ENCODE measurements at places on chromosomes 16 and 17. TPM values are rescaled to one million over a fixed set of nuclear protein-coding genes. Genes with fewer than 3 reads are reported as not detected.
A peak's percentile ranks its signal among the peaks of the same experiment; 100 is the strongest.

- DNase-seq, result peak; percentile 80
Measured at GRCh38 chr16:50313596-50314478, 47.5 kb downstream of the ADCY7 start.

DNA sequence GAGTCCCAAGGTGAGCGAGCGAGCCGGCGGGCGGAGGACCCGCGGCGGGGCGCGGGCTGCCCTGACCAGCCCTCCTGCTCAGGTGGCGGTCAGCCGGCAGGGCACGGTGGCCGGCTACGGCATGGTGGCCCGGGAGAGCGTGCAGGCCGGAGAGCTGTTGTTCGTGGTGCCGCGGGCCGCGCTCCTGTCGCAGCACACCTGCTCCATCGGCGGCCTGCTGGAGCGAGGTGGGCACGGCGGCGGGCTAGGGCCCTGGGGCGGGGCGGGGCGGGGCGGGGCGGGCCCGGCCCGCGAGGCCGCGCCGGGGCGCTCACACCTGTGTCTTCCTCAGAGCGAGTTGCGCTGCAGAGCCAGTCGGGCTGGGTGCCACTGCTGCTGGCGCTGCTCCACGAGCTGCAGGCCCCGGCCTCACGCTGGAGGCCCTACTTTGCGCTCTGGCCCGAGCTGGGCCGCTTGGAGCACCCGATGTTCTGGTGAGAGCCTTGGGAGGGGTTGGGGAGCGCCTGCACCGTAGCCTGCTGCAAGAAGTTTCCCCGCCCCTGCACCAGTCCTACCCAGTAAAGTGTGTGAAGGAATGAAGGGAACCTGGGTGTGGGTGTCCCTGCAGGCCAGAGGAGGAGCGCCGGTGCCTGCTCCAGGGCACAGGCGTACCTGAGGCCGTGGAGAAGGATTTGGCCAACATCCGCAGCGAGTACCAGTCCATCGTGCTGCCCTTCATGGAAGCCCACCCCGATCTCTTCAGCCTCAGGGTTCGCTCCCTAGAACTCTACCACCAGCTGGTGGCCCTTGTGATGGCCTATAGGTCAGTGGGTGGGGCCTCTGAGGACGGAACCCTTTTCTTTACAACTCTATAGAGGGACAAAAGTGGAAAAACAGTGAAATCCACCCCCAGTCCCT, 802 bp downstream of the SETD6 start:
- DNase-seq, result peak; percentile 61

- no peak for DNase-seq
Measured at GRCh38 chr17:32955155-32955554, 27.2 kb downstream of the TMEM98 start.

GRCh38 chr17:49979748-49980479, 10.9 kb downstream of the DLX4 start:
- DNase-seq, result no peak

Gene HS3ST2
- 4.8 TPM for total RNA-seq

DNA sequence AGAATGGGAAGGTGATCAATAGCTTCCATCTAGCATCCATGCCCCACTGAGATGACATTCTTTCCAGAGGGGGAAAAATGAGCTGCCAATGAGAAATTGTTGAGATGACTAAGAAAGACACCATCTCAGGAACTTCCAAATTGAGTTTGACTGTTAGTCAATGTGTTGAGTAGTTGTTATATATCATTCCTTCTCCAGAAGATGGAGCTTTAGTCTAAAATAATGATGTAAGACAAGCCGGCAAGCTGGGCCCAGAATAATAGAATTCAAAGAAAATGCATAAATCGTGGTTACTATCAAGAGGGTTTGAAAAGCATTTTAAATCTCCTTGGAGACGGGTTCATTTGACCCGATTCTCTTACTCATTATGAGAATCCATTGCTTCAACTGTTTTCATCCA, 71.0 kb upstream of the ATF7IP2 start:
- no peak for DNase-seq

- peak; percentile 40 for DNase-seq
Measured at GRCh38 chr17:40064971-40065768, 2.4 kb downstream of the THRA start.

Gene SRSF1
- 159 TPM for total RNA-seq

Gene ZNF75A
- 32.4 TPM for total RNA-seq

- DNase-seq, result no peak
Measured at GRCh38 chr17:63364387-63364786, 81.7 kb downstream of the CYB561 start.

- DNase-seq, result no peak
Measured at GRCh38 chr16:59463776-59464175, 729.7 kb upstream of the GOT2 start.

Gene CES5A
- not detected for total RNA-seq

Gene CAPNS2
- 2.0 TPM for total RNA-seq

- DNase-seq, result no peak
Measured at GRCh38 chr17:64328859-64329531, 61.7 kb downstream of the PECAM1 start.

Gene ODAD4
- total RNA-seq, result 5.4 TPM

DNA sequence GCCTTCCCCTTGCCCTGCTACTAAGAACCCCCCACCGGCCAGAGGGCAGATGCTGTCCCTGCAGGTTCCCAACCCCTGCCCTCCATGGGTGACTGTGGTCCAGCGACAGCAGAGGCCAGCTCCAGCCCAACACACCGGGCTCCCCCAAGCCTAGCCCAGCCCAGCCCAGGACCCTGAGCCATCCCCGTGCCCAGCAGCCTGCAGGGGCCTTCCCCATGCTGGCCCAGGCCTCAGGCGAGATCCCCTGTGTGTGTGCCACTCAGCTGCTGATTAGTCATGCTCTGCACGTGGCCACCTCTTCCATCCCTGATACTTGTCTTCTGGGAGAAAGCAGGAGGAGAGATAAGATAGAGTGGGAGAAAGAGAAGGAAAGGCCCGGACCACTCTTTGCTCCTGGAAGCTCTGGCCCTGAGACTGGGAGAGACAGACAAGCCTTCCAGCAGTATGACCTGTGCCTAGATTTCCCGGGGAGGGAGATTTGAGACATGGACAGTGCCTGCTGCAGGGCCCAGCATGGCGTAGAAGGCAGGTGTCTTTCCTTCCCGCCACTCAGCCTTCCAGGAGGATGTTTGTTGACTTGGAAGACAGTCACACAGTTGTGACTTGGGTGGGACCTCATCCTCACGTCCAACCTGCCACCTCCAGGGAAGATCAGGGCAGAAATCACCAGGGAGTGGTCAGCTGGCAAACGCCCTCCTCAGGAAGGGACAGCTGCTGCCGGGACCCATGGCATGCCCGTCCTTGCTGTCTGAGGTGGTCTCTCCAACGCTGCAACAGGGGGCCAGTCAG, 41.3 kb upstream of the RASD1 start:
- DNase-seq, result no peak

DNA sequence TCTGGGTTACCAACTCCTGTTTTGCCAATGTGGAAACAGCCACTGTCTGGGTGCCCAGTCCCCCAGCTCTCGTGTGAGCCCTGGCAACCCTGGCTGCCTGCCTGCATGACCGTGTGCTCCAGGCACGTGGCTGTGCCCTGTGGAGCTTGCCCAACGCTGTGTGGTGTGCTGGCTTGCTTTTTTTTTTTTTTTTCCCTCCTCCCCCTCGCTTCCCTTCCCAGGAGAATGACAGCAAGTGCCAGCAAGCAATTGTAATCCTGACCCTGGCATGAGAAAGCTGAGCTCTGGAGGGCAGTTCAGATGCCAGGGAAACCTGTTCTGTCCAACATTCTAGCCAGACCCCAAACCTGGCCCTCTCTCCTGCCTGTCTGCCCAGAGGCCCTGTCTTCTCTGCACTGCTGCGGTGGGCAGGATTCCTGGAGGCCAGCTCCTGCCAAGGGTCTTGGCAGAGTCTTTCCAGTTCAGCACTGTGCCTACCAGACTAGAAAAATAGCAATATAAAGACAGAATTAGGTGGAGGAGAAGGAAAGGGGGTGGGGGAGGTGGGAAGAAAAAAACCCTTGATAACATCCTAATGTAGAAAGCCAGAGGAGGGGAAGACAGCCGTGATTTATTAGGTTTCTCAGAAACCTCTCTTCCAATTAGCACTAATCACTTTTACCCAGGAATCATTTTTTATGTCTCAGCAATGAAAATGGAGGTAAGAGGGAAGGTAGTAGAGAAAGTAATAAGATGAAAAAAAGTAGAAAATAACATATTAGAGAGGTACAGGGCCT, 9.0 kb downstream of the HLF start:
- peak; percentile 86 for DNase-seq

DNA sequence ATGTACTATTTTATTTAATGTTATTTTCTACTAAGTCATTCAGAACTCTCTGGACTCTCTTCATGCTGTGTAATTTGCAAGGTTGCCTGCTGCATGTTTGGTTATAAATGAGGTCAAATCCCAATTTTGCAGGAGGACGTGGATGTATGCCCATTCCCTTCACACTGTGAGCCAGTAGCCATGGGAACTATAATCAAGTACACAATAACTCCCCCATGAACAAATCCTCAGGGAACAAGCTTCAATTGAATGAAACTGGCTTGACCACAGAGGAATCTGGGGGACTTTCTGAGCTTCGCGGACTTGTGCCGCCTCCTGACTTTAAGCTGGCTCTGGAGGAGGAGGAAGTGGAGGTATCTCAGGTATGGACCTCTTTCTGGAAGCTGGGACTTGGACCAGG, 14.6 kb upstream of the KCTD13 start:
- no peak for DNase-seq

DNA sequence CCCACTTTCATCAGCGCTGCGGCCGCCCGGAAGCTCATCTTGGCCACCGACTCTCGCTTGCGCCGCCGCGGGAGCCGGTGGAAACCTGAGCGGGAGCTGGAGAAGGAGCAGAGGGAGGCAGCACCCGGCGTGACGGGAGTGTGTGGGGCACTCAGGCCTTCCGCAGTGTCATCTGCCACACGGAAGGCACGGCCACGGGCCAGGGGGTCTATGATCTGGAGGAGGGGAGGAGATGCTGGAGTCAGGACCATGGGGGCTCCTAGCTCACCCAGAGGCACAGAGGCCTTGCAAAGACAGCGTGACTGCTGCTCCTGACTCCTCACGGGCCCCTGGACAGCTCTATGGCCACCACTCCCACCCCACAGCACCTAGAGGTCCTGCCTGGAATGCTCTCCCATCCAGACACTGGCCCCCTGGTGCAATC, 9.4 kb downstream of the SNRNP25 start:
- no peak for DNase-seq

Gene RABEP2
- 18.8 TPM for total RNA-seq

Gene MT1M
- 29.8 TPM for total RNA-seq

DNA sequence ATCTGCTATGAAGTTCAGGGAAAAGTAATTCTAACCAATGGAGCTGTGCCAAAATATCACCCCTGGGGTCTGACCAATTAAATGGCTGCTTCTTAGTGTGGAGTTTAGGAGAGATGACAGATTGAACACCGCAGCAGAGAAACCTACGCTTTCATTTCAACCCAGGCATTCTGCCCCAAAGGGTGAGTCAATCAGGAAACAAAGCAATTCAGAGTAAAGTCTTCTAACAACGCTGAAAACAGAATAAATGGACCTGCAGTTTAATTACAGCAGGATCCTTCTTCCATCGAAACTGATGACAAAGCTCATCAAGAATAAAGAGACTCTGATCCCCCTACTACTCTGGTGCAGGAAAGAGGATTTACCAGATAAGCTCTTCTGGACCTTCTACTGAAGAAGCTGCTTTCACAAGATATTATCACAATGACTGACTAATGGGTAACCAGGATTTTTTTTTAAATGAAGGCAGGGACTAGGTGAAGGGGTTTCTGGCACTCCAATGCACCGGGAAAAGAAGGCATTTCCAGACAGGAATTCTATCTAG, 16.7 kb downstream of the RFFL start:
- DNase-seq, result no peak

- peak; percentile 66 for DNase-seq
Measured at GRCh38 chr17:56172517-56172982, 19.3 kb downstream of the ANKFN1 start.

Gene TMEM204
- total RNA-seq, result 63.1 TPM

Gene CCL3
- total RNA-seq, result 8.5 TPM

Gene FOXF1
- 31.2 TPM for total RNA-seq

DNA sequence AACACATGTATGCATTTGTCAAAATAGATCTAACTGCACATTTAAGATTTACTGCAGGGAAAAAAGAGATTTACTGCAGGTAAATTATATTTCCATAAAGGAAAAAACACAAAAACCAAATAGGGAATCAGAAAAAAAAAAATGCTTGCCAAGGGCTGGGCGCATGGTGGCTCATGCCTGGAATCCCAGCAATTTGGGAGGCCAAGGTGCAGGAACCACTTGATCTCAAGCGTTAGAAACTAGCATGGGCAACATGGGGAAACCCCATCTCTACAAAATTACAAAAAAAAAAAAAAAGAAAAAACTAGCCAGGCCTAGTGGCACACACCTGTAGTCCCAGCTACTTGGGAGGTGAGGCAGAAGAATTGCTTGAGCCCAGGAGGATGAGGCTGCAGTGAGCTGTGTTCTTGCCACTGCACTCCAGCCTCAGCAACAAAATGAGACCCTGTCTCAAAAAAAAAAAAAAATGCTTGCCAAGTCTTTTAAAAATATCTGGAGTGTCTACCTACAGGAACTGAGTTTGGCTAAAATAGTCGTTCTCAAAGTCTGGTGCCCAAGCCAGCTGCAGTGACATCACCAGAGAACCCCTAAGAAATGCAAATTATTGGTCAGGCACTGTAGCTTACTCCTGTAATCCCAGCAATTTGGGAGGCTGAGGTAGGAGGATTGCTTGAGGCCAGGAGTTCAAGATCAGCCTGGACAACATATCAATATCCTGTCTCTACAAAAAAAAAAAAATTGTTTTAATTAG, 17.5 kb downstream of the TRIM25 start:
- no peak for DNase-seq

- DNase-seq, result no peak
Measured at GRCh38 chr17:67644061-67644460, 73.7 kb upstream of the NOL11 start.

DNA sequence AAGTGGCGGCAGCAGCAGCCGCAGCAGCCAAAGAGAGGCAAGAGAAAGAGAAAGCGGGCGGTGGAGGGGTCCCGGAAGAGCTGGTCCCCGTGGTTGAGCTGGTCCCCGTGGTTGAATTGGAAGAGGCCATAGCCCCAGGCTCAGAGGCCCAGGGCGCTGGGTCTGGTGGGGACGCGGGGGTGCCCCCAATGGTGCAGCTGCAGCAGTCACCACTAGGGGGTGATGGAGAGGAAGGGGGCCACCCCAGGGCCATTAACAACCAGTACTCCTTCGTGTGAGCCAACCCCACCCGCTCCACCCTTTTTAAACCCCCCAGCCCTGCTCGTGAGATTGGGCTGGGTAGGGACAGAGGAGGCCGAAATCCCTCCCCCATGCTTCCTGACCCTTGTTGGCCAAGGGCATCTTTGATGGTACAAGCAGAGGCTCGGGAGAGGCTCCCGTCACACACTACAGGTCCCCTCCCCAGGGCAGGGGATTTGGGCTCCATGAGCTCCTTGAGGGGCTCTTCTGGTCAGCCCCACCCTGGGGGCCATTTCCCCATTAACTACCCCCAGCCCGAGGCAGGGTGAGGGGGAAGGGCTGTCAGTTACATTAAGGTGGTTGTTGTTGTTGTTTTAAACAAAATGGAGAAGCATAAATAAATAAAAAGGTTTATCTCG, 4.6 kb upstream of the ATP2A1 start:
- no peak for DNase-seq

- no peak for DNase-seq
Measured at GRCh38 chr16:918068-918467, 52.7 kb downstream of the LMF1 start.

All from lower lobe of right lung (tissue), 2 donors.